ENCODE measurements at places on chromosomes 11 and 22. TPM values are rescaled to one million over a fixed set of nuclear protein-coding genes. Genes with fewer than 3 reads are reported as not detected.
A peak's percentile ranks its signal among the peaks of the same experiment; 100 is the strongest.

GRCh38 chr11:8810540-8811301 is 100.3 kb upstream of the AKIP1 start:
- DNase-seq: peak; percentile 82

DNA sequence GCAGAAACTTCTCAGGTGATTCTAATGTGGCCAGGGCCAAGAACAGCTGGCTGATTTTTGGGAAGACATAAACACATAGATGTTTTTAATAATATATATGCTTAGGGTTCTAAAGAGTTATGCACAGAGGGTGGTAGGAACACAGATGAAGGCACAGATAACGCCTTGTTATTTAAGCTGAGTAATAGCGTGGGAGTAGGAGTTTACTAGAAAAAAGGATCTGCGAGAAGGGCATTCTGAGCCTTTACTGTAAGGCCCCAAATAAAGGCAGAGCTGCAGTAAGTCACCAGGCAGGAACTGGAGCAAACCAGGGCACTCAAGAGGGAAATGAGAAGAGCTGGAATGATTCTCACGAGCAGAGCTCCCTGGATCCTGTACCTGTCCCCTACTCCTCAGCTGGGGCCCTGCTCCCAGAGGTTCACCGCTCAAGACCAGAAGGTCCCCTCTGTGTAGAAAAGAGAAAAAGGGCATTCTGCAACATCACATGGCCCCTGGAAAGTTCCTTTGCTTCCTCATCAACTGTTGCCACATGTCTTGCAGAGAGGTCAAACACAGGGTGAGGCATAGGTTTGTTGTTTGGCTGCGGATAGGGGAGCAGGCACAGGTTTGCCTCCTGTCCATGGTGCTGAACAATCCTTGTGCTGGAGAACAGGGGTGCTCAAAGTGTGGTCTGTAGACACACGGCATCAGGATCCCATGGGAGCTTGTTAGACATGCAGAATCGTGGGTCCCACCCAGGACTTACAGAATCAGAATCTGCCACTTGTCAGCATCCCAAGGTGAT is 125.7 kb downstream of the TENM4 start:
- DNase-seq: peak; percentile 34

DNA sequence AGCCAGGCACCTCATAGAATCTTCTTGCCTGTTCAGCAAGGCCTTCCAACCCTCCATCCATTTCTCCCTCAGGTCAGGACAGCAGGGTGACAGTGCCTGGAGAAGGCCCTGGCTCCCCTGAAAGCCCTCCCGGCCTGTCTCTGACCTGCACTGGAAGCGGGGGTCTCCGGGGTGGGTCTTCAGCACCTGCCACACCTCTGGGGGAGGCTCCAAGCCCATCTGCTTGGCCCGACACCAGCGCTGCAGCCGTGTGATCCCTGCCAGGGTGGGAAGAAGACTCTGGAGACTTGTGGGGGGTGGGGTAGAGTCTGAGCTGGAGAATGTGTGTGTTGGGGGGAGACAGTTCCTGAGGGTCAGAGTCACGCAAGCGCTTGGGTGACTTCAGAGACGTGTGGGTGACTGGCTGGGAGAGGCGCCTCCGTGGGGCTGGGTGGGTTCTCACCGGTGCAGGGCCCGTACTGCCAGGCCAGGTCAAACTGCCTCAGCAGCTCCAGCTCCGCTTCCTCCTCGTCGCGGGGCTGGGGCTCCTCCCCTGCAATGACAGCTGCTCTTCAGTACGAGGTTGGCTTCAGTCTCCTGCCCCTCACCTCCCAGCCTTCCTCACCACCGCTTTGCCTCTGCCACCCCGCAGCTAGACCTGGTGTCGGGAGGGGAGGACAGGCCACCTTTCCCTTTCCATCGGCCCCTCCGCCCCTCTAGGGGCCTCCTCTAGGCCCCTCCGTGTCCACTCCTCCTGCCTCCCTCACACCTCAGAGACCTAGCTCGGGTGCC is 615 bp downstream of the POLD4 start:
- no peak for DNase-seq

PRG3 gene
- polyA plus RNA-seq: not detected

All from fibroblast of lung (primary cell).